Naive thymus-derived CD8-positive, alpha-beta T cell (primary cell): ENCODE measurements at places on chromosomes 3 and 15. TPM values are rescaled to one million over a fixed set of nuclear protein-coding genes. Genes with fewer than 3 reads are reported as not detected.

GRCh38 chr15:42133886-42134502 lies 22.4 kb downstream of the PLA2G4F start:
- peak; percentile 31 for DNase-seq

- DNase-seq: no peak
Measured at GRCh38 chr3:162354356-162354755, 857.7 kb downstream of the OTOL1 start.

GRCh38 chr3:134929976-134930375 lies 134.9 kb downstream of the EPHB1 start:
- no peak for DNase-seq

GRCh38 chr3:124714223-124714853 lies 15.9 kb upstream of the UMPS start:
- DNase-seq: no peak

DNA sequence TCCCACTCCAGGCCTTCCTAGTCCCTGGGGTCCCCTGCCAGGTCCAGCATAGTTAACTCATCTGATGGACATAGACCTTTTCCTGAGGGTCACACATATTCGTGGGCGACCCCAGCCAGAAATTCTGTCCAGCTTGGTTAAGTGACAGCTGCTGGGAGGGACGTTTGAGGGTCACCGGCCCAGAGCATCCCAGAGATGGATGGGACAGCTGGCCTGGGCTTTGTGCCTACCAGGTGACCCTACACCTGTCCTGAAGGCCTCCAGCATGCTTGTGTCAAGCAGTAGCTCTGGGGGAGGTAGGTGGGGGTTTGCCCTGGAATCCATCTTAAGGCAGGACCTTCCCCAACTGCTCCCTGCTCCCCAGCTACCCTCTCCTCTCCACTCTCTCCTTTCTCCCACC lies 9.1 kb upstream of the DAG1 start:
- no peak for DNase-seq

GRCh38 chr3:9861201-9861600 lies 17.4 kb upstream of the RPUSD3 start:
- DNase-seq: no peak

DNA sequence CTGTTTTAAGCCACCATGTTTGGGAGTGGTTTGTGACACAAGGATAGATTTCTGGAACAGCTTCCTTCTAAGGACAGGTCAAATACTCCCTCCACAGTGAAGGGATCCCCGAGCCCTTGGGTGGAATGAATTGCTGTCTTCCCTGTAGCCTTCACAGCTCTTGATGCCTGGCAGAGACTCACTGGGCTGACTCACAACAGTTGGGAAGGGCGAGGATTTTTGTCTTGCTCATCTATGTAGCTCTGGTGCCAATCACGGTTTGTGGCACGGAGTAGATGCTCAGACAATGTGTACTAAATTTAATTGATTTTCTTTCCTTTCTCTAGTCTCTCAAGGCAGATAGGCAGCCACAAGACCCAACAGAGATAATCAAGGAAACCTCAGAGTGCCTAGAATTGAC lies 27.0 kb downstream of the CRYGS start:
- DNase-seq: no peak

- no peak for DNase-seq
Measured at GRCh38 chr3:111998636-111999483, at the start of gene TAGLN3. TSS of gene TAGLN3 (plus strand) at chr3:111998922. CDS start at chr3:111999423, 501 bp downstream.

DNA sequence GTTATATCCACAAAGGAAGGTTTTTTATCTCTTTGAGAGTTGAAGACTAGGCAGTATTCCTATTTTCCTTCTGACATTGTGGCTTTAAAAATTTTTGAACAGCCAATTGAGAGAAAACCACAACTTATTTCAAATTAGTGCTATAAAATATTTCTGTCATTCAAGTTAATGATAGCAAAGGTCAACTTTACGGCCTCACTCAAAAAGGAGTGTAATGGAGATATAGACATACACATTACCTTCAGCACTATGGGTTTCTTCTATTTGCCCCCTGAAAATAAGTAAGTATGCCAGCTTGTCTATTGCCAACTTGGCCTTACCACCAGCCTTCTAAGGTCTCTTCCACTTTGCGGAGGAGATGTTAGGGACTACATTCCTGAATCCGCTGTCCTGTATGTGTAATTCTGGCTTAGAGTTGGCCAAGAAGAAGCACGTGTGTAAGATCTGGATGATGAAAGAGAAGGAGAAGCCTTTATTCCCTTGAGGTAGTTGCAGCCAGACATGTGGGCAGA lies 44.1 kb upstream of the KBTBD8 start:
- DNase-seq: no peak

DNA sequence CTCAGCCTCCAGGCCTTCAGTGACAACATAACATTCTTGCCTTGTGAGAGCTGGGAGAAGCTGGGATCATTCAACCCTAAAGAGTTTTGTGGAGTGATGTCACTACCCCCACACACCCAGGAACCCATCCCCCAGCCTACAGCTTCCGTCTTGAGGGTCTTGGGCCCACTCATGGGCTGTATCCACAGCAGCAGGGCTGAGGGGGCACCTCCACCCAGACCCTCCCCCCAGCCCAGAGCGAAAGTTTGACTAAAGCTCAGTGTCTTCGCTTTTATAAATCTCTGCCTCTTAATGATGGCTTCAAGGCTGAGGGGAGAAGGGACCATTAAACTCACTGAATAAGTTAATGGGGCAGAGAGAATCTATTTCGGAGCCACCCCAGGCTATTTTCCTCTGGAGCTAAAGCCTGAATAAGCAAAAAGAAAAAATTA lies 23.8 kb downstream of the NTRK3 start:
- DNase-seq: no peak

- no peak for DNase-seq
Measured at GRCh38 chr15:64310036-64310435, 45.9 kb downstream of the CSNK1G1 start.

DNA sequence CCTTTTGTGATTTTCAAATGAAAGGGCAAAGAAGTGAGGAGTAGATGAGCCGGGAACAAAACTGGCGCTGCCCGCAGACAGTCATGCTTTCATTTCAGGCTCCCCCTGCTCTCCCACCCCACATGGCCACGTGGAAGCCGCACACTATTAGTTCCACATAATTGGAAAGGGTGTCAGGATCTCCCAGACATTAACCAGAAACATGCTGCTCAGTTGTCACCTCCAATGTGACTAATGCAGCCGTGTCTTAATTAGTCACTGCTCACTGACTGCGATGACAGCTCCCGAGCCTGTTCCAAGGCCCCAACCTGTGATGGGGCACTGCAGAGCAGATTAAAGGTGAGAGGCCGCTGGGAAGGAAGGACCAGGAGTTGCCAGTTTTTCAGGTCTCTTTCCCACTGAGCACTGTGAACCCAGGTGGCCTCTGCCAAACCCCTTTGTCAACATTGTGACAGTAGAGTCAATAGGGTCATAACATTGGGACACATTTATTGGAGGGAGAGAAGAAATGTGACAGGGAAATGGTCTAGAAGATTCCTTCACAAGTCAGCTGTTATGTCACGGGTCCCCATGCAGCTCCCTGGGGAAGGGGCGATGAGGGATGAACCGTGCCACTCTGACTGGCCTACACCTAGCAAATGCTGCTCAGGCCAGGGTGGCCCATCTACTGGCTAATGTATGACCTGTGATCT lies 38.6 kb upstream of the SFMBT1 start:
- no peak for DNase-seq

DNA sequence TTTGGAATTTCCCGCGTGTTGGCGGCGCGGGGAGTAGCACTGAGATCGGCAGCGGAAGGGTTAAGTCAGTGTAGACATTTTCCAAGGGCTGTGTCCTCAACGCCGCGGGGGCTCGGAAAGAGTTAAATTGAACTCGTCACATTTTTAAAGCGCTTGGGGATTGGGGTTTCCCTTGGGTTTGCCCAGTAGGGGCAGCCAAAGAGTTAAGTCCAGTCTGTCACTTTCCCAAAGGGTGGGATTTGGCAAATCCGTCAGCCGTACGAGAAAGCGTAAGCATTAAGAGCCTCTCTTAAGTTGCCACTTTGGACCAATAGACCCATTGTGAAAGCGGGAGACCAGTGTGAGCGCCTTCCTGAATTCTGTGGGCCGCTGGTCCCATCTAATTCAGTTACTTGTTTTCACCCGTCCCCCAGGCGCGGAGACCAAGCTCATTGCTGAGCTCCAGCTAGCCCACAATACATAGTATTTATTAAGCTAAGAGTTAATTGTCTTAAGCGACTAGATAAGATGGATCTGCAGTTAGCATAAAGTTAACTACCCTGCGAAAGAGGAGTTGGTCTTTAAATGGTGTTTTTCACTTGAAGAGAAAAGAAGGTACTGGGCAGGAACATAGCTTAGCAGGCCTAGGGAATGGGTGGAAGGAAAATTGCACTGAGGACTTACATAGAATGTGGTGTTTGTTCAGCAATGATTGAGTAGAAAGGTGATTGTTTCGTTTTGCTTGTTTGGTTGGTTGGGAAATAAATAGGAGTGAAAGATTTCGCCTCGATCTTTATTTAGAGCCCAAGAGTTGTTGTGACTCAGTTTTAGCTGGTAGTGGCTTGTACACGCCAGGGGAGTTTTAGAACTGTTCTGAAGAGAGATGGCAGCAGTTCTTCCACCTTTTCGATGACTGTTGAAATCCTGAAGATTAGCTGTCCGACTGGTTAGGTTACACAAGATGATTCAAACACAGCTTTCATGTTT lies 932 bp downstream of the ARL8B start:
- DNase-seq: no peak

- no peak for DNase-seq
Measured at GRCh38 chr3:143617050-143617449, 231.2 kb downstream of the SLC9A9 start.

- no peak for DNase-seq
Measured at GRCh38 chr3:146375219-146375618, 94.1 kb downstream of the PLSCR2 start.

DNA sequence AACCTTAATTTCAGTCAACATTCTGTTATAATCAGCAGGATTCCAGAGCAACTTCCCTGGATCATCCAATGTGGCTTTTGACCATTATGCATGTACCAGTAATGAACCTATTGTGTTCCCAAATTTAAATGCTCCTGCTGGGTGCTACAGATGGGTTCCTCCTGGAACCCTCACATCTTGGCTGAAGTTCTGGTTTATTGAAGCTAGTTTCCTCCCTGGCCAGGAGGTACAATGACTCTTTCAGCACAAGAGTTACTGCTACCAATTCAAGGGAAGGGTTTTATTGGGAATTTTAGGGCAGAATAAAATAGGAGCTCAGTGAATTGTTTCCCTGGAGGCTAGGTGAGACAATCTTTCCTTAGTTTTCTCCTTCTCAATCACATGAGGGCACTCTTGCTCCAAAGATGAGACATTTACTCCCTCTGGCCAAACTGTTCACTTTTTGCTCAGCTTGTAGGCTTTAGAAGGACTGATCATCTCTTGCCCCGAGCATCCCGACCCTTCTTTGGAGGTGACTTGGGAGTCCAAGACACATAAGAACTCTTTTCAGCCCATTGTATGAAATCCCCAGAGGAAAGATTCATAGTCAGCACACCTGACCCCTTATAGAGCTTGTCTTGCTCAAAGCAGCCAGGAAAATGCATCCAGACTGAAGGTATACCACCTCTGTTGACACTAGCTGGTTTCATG lies 8.8 kb upstream of the NPHP3 start:
- no peak for DNase-seq

DNA sequence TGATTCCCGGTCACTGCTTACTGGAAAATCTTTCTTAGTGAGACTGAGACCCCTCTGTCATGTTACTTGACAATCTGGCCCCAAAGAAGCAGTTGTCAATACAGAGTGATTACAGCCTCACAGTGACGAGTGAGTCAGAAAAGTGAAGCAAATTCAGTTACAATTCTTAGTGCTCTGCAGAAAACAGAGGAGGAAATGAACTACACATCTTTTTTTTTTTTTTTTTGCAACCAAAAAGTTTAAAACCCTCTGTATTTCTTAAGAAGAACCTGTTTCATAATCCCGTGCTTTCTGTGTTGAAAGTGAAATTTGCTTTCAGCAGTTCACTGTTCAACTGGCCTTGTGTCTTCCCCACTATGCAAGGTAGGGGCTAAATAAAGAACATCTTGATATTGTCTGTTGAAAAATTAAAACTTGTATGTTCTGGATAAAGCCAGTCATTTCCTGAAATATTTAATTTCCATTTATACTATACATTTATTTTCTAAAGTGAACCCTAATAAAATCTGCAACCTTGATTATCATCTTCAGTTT lies 1.9 kb downstream of the AQP9 start:
- DNase-seq: no peak

DNA sequence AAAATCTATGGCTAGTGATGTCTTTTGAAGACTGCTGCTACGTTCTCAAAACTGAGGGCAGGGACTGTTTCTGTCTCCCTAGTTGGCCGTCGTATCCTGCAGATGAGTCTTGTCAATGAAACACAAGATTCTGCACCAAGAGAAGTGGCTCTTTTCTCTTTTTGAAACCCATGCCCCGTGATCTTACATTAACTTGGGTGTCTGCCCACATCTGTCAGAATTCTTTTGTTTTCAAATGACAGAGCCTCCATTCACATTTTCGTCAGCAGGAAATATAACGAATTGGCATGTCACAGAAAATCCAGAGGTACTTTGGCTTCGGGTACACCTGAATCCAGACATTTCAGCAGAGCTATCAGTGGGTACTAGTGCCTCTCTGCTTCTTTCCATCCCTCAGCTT lies 331.3 kb upstream of the PROK2 start:
- no peak for DNase-seq

DNA sequence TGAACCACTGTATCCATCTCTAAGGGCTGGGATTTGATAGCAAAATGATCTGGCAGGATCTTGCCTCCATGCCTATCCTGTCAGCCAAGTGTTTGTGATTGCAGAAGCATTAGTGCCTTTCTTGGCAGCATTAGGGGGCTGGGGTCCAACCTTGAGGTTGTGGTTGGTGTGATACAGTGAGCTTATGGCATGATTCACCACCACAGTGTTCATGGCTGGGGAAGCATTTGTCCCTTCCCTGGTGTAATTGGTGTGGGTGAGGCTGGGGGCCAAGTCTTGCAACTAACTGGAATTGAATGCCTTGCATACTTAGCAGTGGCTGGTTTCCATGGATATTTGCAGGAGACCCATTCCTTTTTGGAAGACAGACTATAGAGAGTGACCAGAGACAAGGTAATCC lies 271.0 kb upstream of the TBL1XR1 start:
- DNase-seq: no peak

DNA sequence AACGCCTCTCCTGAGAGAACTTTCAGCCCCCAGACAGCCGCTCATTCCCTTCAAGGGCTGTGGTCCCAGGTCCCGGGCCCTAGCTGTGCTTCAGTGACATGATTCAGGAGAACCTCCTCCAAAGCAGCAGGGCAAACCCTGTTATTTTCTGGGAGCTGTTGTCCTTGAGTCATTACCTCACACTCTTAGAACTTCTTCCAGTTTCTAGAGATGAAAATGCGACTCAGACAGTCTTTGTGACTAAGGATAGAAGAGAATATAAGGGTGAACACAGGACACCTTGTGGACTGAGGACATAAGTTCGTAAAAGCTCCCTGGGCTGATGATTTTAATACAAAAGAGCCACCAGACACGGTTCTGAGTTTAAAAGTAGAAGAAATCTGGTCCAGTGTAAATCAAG lies 203.8 kb downstream of the RORA start:
- DNase-seq: no peak

The ZNF501 gene
- total RNA-seq: 3.9 TPM

The SATB1 gene
- 436 TPM for total RNA-seq

The PDIA5 gene
- total RNA-seq: 6.0 TPM

The ASB14 gene
- not detected for total RNA-seq

The NEK10 gene
- total RNA-seq: 1.5 TPM

The BCL2A1 gene
- 18.7 TPM for total RNA-seq
